Stimulated activated naive CD4-positive, alpha-beta T cell (primary cell): ENCODE measurements at places on chromosomes 13 and 19.

DNA sequence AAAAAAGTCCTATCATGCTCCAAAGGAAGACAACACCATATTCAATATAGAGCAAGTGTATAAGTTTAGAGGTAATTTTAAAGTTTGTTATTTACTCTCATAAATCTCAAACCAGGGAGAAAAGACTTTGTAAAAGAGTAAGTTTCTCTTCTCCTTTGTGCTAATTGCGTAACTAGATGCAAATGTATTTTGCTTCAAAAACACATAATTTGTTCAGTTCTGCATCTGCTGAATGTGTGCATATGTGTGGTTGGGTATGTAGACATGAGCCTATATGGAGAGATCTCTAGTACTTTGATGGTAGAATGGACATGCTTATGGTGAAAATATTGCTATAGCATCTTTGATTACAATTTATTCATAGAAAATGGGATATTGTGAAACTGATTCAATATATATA lies 17.8 kb upstream of the MIR17HG start:
- DNase-seq = no peak

DNA sequence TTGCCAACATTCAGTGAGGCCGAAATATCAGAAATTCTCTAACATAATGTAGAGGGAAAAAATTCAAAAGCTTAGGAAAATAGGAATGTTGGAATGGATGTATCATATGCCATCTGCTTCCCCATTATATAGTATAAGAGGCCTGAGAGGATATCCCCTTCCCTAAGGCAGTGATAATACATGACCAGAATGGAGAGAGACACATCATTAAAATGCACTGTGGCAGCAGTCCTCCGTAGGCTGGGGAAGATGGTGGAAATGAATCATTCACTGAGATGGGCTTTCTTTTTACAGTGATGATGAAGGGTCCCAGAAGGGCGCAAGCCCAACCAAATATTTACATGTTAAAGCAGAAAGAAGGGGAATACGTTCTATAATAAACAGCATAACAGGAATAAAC lies 799.1 kb upstream of the SPRY2 start:
- DNase-seq = no peak

- DNase-seq = no peak
Observed at GRCh38 chr13:28355046-28355821, 139.7 kb downstream of the FLT1 start.

- DNase-seq = no peak
Observed at GRCh38 chr19:45423033-45423588, 606 bp downstream of the ERCC1 start.

DNA sequence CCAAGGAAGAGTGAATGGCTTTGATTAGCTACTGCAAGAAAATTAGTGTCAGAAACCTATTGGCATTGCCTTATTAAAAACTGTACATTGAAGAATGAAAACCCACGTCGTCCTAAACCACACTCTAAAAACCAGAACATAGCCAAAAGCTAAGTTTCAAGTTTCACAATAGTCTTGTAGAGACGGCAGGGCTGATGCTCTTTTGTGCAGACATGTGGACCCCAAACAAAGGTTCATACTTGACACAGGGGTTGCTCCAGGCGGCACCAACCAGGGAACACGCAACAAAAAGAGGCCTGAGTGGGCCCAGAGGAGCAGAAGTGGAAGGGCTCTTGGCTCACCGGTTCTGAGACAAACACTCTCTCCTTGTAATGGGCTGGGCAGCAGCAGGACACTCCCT lies 28.6 kb upstream of the MIR17HG start:
- no peak for DNase-seq

DNA sequence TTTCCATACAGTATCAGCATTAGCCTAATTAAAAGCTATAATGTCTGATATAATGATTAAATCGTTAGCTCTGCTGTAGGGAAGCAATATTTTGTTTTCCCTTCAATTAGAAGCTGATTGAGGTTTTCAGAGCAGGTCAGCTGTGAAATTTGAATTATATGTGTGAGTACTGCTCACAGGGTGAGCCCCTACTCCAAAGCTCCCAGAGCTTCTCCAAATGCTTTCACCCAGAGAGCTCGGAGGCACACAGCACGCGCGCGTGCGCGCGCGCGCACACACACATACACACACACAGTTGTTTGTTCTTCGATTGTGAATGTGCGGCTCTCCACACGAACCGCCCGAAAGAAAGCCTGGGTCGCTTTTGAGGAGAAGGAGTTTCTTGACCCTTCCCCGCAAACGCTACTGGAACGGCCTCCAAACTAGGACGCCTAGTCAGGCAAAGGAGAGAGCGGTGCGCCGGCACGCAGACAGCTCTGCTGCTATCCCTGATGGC lies 4.8 kb upstream of the SOX1 start:
- no peak for DNase-seq
